ENCODE measurements at places on chromosomes 12 and 14. TPM values are rescaled to one million over a fixed set of nuclear protein-coding genes. Genes with fewer than 3 reads are reported as not detected.

- no peak for DNase-seq
These were observed 71.3 kb downstream of the PTHLH start for GRCh38 chr12:27900920-27901879.

- DNase-seq, result no peak
These were observed at the start of gene PLEKHD1 for GRCh38 chr14:69484444-69485314. PLEKHD1 (plus strand) TSS chr14:69484728; CDS start chr14:69484966, 238 bp downstream.

DNA sequence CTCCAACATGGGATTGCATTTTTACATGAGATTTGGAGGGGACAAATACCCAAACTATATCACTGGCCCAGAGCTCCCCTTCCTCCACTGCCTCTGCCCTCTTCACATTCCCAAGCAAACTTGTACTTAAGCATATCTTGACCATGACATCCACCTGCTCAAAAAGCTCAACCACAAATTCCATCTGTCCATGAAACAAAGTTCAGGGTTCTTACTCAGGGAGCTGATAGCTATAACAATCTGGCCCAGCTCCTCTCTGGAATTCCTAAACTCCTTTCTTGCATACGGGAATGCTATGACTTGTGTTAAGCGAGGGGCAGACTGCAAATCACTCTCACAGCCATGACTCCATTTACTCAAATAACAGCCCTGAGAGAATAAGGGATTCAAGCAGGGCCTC, 152.1 kb downstream of the GALC start:
- DNase-seq, result no peak

Gene YEATS4
- total RNA-seq, result 12.7 TPM

Gene CPNE6
- 2.2 TPM for total RNA-seq

All from mucosa of gallbladder (tissue), 1 donor.